Activated naive CD8-positive, alpha-beta T cell treated with anti-CD3 and anti-CD28 coated beads, Interleukin-2, amount 10 ng/mL, durations not matched to agents 7 days and 5 days (primary cell): ENCODE measurements at places on chromosomes 11 and 22. TPM values are rescaled to one million over a fixed set of nuclear protein-coding genes. Genes with fewer than 3 reads are reported as not detected.

The CHRM1 gene
- not detected for total RNA-seq

- no peak overlapping the region for H3K27ac ChIP-seq
- H3K4me3 ChIP-seq: no peak overlapping the region
- no peaks in the 10 kb centered on the region for H3K27me3 ChIP-seq
- no peaks in the 10 kb centered on the region for H3K4me1 ChIP-seq
- no peak for DNase-seq
- H3K36me3 ChIP-seq: no peaks in the 10 kb centered on the region
Measured at GRCh38 chr11:113159988-113160807, 154.2 kb upstream of the TTC12 start.

The SCGB1D2 gene
- total RNA-seq: not detected

DNA sequence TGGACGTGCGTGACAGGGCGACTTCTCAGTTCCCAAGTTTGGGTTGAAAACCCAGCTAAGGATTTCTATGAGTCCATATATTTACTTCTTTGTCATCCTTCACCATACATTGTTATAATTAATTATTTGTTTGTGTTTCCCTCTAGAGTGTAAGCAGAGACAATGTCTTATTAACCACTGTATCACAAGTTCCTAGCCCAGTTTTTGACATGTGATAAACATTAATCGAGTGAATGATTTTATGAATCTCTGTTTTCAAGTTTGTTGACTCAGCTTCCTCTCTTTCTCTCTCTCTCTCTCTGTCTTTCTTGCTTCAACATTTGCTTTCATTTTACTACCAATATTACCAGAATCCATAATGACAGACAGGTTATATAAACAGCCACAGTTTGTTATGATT is 1259.6 kb upstream of the TENM4 start:
- DNase-seq: no peak
- no peaks in the 10 kb centered on the region for H3K36me3 ChIP-seq
- no peaks in the 10 kb centered on the region for H3K4me1 ChIP-seq
- H3K27me3 ChIP-seq: no peaks in the 10 kb centered on the region
- H3K27ac ChIP-seq: no peak overlapping the region
- H3K4me3 ChIP-seq: no peak overlapping the region

The SCN4B gene
- 0.17 TPM for total RNA-seq

The F2 gene
- total RNA-seq: not detected

- no peak for DNase-seq
- no peaks in the 10 kb centered on the region for H3K36me3 ChIP-seq
- no peak overlapping the region for H3K4me3 ChIP-seq
- no peak overlapping the region for H3K27ac ChIP-seq
- H3K4me1 ChIP-seq: peaks cover 11% of the 10 kb centered on the region
Measured at GRCh38 chr11:65159012-65159411, 11.0 kb upstream of the SPDYC start.

The KCNJ1 gene
- not detected for total RNA-seq

DNA sequence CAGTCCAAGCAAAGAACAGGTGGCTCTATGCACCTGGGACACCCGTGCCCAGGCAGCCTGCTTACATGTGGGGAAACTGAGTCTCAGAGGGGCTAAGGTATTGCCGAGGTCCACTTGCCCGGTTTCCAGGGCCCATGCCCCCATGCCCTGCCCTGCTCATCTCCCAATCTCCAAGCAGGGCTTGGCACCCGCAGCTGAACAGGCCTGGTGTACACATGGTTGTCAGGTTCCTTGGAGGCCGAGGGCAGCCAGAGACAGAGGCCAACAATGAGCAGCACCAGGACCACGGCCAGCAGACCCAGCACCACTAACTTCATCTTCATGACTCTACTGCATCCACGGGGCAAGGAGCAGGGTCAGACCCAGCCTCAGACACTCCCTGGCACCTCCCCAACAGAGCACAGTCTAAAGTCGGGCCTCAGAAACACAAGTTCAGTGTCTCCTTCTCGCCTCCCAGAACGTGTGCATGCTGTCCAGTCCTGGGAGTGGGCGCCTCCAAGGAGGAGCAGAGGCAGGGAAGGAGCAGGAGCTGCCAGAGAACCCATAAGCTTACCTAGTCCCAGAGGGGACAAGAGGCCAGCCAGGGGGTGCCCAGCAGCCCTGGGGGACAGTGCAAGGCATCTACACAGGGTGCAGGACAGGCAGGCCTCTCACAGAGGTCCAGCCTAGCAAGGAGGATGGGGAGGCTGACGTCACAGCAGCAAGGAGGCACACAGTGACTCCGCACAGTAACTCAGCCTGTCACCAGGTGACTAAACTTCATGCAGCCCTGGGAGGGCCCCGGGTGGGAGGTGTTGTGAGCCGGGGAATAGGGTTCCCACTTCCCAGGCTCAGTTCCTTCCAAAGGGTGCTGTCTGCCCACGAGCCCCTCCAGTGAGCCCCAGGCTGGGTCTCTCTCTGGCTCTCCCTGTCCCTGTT is 20.2 kb upstream of the RGL4 start:
- no peak overlapping the region for H3K4me3 ChIP-seq
- no peaks in the 10 kb centered on the region for H3K27me3 ChIP-seq
- H3K27ac ChIP-seq: no peak overlapping the region
- peaks cover 9% of the 10 kb centered on the region for H3K4me1 ChIP-seq
- DNase-seq: no peak

DNA sequence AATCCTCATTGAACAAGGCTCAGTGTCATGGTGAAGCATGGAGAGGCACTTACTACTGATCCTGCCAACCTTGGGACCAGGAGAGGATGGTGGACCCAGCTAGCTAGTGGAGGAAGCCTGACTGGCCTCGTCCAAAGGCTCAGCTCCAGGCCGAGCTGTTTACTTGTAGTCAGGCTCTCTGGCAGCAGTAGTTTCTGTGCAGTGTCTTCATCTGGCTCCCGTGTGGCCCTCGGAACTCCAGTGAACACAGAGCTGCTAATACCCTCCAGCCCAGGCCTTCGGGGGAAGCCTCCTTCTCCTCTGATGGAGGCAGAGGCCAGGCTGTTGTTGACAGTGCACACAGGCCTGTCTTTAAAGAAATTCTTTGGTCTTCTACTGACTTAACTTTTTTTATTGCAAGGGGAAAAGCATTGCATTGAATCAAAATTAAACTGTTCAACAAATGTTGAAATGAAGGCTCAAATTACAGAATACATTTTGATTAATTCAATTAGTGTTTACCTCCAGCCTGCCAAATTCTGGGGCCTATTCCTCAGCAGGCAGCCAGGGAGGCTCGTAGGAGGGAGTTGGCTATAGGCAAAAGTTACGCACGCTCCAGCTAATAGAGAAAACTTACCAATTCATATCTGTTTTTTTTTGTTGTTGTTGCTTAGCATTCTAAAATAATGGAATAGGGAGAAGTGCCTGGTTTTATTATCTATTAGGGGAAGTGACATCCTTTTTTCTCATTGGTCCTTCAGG is 18.8 kb downstream of the PPFIBP2 start:
- no peak overlapping the region for H3K27ac ChIP-seq
- DNase-seq: no peak
- H3K4me1 ChIP-seq: peaks cover 53% of the 10 kb centered on the region
- H3K27me3 ChIP-seq: peaks cover 5% of the 10 kb centered on the region
- H3K4me3 ChIP-seq: no peak overlapping the region

DNA sequence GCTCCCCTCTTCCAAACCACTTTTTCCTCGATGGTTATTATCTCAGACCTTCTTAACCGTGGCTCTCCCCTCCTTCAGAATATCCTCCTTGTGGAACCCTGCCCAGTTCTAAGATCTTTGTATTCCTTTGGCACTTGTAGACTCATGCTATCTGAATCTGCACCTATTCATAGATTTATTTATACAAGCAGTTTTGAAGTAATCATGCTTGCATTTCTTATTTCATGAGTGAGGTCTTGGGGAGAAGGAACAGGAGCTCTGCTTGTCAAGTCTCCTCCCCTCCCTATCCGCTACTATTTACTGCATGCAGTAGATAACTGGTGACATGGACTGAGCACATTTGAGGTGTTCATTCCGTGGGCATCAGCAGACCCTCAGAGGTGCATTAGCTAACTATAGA is 5.4 kb upstream of the MADD start:
- no peak for DNase-seq
- H3K36me3 ChIP-seq: no peaks in the 10 kb centered on the region
- no peak overlapping the region for H3K4me3 ChIP-seq
- peaks cover 35% of the 10 kb centered on the region for H3K4me1 ChIP-seq
- H3K27me3 ChIP-seq: no peaks in the 10 kb centered on the region

DNA sequence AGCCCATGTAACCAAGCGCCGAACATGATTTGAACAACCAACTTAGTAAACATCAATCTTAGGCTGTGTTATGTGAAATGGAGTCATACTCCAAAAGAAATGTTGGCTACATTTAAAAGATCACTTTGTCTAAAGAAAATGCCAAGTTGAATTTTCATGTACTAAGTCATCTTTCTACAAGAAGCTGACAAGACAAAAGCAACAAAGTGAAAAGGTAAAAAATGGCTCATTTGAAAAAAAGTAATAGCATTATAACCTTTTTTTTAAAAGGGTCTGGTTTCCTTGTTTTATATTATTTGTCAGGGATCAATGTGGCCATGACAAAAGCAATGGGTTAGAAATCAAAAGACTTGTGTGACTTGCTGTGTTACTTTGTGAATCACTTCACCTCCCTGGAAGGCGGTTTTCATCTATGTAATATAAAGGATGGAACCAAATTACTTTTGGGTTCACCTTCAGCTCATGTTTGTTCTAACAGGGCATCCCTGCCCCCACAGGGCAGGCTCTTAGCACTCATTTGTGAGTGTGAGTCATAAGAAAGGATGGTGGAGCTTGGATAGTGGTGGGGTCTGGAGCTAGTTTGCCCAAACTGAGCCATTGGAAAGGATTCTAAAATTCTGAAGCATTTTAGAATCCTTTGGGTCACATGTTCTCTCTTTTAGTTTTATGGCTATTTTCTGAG is 131.9 kb upstream of the MTMR2 start:
- H3K4me1 ChIP-seq: peaks cover 36% of the 10 kb centered on the region
- no peak for DNase-seq
- no peaks in the 10 kb centered on the region for H3K27me3 ChIP-seq
- no peak overlapping the region for H3K4me3 ChIP-seq
- H3K36me3 ChIP-seq: peaks cover 43% of the 10 kb centered on the region
- H3K27ac ChIP-seq: no peak overlapping the region
